ENCODE measurements at places on chromosomes 5 and 9.
A peak's percentile ranks its signal among the peaks of the same experiment; 100 is the strongest.

DNA sequence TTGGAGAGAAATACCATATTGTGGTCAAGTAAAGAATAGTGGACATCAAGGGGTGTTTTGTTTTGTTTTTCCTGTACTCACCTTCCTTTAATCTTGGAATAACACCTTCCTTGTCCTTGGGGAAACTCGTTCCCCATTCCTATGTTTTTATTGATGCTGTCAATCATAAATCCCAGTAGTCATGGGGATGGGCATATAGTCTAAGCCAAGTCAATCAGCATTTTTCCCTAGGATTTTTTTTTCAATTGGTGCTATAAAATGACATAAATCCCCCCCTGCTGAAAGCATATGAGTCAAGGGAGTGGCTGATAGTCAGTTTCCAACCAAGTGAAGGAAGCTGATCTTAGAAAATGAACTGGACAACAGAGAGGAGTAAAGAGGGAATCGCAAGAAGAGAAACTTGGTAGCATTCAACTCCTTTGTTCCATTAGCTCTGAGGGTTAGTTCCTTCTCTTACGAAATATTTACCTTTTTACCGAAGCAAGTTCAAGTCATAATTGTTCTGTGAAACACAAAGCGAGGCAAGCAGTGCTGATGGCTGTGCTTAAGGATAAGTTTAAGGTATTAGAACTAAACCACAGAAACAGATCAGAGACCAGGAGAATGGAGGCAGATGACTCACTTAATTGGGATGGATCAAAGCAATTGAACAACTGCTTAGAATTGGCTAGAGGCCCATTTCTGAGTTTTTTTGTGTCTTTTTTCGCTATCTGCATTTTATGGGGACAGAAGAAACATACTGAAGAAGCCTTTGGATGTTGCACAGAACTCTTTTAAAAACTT, 218.6 kb downstream of the SEMA6A start:
- DNase-seq, result no peak

GRCh38 chr5:81755320-81755719, 4.4 kb upstream of the SSBP2 start:
- peak; percentile 35 for DNase-seq

- no peak for DNase-seq
Observed at GRCh38 chr5:107464876-107465275, 205.9 kb downstream of the EFNA5 start.

DNA sequence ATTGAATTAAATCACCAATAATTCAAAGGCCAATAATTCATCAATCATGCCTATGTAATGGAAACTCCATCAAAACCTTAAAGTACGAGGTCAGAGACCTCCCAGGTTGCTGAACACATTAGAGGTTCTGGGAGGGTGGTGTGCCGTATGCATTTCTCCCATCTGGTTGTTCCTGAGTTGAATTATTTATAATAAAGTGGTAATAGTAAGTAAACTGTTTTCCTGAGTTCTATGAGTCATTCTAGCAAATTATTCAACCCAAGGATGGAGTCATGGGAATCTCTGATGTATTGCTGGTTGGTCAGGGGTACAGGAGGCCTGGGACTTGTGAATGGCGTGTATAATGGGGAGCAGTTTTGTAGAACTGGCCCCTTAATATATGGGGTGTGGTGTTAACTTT, 191.7 kb downstream of the CARTPT start:
- no peak for DNase-seq

DNA sequence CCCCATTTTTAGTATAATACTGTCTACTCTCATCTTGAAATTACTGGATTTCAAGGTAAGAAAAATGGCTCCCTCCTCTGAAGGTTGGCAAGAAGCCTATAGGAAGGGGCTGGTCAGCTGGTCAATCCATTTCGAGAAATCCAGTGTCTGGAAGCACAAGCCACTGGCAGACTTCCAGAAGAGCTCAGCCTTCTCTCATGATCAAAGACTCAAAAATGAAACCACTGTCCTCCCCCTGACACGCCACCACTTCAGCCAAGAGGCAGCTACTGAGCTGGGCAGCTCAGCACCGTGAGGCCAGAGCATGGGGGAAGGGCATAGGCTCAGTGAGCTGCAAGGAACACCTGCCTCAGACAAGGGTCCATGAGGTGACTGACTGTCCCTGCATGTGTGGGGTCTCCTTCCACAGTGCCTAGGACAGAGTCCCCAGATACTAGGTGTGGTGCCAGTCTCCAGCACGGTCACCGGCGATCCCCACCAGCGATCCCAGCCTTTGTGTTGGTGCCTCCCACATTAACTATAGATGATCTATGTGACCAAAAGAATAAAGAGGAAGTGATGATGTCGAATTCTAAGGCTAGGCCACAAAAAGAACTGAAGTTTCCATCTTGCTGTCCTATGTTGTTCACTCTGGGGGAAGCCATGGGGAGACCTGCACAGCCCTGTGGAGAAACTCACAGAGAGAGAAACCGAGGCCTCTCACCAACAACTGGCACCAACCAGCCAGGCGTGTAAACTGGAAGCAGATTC, 100.1 kb upstream of the LRRTM2 start:
- peak; percentile 83 for DNase-seq

DNA sequence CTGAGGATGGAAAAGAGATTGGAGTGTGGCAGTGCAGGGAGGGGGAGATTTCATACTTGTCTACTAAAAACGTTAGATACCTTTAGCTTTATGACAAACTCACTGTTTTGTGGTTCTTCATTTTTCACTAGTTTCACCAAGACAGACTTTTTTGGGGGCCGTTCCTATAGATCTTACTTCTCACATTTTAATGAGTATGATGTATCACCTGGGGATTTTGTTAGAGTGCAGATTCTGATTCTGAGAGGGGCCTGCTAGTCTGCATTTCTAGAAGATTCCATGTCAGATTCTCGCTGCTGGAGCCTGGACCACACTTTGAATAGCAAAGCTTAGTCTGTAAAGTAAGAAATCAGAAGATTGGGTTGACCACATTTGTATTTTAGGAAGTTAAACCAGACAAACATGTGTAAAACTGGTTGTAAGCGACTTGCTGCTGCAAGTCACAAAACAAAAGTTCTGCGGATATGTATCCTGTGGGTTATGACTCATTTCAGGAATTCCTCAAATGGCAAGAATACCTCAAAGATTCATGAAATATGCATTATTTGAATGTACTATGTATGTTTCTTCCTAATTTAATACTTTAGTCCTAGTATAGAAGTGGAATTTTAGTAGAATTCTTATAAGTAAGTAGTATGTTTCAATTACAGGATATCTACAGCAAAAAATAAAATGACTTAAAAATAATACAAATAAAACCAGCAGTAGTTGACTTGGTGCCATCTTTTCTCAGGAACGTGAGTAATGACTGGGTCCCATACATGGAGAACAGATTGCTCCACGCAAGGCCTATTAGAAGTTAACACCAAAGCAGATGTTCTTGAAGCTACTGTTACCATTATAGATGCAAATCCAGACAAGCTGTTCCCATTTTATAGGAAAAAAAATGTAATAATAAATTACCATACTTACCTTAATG, 27.8 kb downstream of the NFIL3 start:
- peak; percentile 60 for DNase-seq

GRCh38 chr5:176750144-176750543, 60.2 kb upstream of the UNC5A start:
- no peak for DNase-seq

DNA sequence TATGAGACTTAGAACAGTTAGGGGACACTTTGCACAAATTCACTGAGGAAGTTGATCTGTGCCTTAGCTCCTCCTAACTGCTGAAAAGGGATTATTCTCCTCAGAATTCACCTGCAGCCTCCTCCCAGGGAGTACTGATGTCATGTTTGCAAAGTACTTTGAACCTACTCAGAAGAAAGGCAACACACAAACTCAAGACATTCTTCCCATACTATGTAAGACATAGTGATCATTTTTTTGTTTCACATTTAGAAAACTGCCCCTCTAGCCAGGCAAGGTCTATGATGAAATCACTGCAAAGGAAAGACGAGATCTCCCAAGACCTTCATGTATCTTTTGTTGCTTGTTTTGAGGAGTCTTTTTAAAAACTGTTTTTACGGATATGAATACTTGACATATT, 10.6 kb upstream of the VLDLR start:
- no peak for DNase-seq

Measured in SK-MEL-5 (cell line).